Testis (tissue), 5 donors: ENCODE measurements at places on chromosomes 11 and 22. TPM values are rescaled to one million over a fixed set of nuclear protein-coding genes. Genes with fewer than 3 reads are reported as not detected.

The BATF2 gene
- 0.94 TPM for total RNA-seq

The SRRD gene
- 22.7 TPM for total RNA-seq

The CNTF gene
- 1.3 TPM for total RNA-seq

The ANO9 gene
- total RNA-seq, result 2.9 TPM

The TUG1 gene
- total RNA-seq, result 182 TPM

The SMDT1 gene
- total RNA-seq, result 14.3 TPM

The ZNF70 gene
- 7.2 TPM for total RNA-seq

The PIH1D2 gene
- 59.5 TPM for total RNA-seq

The RFPL1 gene
- 0.71 TPM for total RNA-seq

The FOLR2 gene
- total RNA-seq, result 8.7 TPM

The TMEM45B gene
- 0.12 TPM for total RNA-seq

The CRACR2B gene
- 7.4 TPM for total RNA-seq

The SPA17 gene
- total RNA-seq, result 170 TPM

The PRODH gene
- total RNA-seq, result 7.4 TPM

The OR6A2 gene
- 2.2 TPM for total RNA-seq

The GRIK4 gene
- total RNA-seq, result 2.6 TPM

The OR51B4 gene
- 0.74 TPM for total RNA-seq

The CEND1 gene
- 1.0 TPM for total RNA-seq

The CRYBB2 gene
- total RNA-seq, result 5.2 TPM

The FERMT3 gene
- 8.2 TPM for total RNA-seq

The C11orf86 gene
- 0.25 TPM for total RNA-seq

The PLAAT2 gene
- 1.2 TPM for total RNA-seq

The IFITM10 gene
- total RNA-seq, result 6.0 TPM
